BE2C (cell line): ENCODE measurements at places on chromosomes 12 and 14.

- no peak for DNase-seq
Observed at GRCh38 chr12:104870797-104871196, 87.3 kb downstream of the SLC41A2 start.

DNA sequence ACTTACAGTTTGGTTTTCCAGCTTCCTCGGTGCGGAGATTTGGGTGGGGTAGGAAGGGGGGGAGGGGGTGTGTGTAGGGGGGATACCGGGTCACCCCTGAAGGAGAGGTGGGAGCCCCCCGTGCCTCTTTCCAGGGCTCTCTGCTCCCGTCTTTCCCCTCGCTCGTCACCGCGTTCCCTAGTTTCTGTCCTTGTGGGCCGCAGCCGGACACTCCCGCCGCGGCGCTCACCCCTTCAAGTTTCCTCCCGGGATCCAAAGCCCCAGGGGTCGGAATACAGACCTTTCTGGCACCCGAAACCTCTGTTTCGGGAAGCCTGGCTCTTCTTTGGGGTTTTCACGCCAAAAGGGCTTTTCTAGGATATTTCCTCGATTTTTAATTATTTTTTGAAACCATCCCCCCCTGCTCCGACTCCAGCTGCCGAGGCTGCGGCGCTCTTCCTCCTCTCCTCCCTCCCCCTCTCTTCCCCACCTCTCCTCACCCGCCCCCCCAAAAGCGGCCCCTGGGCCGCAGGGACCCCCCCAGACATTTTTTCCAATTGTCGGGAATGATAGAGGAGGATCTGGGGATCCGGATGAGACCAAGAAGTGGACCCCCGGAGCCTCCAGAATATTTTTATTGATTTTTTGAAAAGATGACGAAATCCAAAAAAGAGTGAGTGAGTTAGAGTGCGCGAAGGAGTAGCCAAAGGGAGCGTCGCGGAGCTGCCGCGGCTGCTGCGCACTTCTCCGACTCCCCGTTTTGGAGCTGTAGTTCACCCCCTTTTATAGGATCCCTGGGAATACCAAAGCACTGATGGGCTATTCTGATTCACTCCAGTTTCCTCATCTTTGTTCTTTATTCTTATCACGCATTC, 1.7 kb downstream of the CCND2 start:
- no peak for DNase-seq

GRCh38 chr14:46051796-46052195, 599.8 kb downstream of the RPL10L start:
- DNase-seq, result no peak

GRCh38 chr12:109482894-109483293, 5.5 kb downstream of the UBE3B start:
- no peak for DNase-seq

DNA sequence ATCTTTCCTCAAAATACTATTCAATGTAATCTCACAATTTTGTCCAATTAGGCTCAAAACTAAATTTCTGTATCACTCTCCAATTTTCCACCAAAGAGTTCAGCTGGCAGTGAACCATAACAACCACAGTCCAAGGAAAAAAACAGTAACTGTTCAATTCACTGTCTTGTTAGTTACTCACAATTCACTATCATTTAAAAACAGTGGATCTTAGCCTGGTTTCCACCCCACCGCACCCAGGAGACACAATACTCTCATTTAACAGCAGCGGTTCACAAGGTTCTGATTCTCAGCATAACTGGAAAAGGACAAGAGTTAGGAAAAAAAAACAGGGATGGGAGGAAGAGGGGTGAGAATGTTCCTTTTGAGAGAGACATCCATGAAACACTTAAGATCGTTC, 40.5 kb downstream of the MED13L start:
- DNase-seq, result peak; percentile 16

DNA sequence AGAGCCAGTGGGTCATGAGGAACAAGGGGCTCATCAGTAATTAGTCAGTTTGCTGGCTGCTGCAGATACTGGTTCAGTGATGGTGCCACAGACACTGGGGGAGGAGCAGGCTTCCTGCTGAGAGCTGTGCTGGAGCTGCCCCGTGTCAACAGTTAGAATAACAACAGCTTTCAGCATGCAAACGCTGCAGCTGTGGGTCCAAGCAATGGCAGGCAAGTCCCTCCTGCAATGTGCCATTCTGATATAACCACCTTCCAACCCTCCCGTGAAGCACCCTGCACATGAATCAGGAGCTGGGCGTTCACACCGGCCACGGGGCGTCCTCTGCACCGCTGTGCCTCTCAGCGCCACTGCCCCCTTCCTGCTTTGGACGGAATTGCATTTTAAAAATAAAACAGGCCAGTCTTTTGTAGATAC, 258.4 kb upstream of the SFSWAP start:
- peak; percentile 56 for DNase-seq

- no peak for DNase-seq
Observed at GRCh38 chr12:3016191-3016590, 57.0 kb downstream of the TEAD4 start.
